ENCODE measurements at places on chromosomes 7 and 10.

GRCh38 chr10:65143723-65144122 lies 1622.5 kb downstream of the REEP3 start:
- DNase-seq, result no peak

DNA sequence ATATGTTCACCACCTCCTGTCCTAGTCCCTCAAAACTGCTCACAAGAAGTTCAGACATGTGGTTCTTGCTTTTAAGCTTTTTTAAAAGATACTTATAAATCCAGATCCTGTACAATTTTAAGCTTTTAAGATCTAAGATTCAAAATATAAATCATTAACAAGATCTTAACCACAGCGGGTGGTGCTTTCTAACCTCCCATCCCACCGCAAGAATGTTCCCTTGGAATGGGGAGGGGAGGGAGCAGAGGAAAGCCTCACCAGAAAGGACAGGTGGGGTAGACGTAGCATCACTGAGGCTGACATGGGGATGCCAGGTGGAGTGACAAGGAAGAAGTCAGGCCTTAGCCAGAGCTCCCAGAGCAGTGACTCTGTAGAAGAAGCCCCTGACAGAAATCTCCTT lies 133.5 kb downstream of the C1GALT1 start:
- no peak for DNase-seq

DNA sequence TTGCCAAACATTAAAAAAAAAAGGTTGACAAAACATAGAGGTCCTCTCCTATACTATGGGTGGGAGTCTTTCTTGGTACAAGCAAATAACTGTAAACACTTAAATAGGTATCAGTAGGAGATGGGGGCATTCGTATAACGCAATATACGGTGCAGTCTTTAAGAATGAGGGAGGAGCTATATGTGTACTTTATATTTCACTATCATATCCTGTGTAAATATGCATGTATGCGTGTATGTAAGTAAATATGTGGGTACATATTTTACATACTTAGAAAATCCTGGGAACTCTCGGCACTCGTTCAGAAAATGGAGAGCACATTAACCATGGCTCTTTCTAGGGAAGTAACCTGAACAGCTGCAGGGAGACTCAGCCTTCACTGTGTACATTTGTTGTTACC lies 82.0 kb upstream of the LRRC18 start:
- no peak for DNase-seq

DNA sequence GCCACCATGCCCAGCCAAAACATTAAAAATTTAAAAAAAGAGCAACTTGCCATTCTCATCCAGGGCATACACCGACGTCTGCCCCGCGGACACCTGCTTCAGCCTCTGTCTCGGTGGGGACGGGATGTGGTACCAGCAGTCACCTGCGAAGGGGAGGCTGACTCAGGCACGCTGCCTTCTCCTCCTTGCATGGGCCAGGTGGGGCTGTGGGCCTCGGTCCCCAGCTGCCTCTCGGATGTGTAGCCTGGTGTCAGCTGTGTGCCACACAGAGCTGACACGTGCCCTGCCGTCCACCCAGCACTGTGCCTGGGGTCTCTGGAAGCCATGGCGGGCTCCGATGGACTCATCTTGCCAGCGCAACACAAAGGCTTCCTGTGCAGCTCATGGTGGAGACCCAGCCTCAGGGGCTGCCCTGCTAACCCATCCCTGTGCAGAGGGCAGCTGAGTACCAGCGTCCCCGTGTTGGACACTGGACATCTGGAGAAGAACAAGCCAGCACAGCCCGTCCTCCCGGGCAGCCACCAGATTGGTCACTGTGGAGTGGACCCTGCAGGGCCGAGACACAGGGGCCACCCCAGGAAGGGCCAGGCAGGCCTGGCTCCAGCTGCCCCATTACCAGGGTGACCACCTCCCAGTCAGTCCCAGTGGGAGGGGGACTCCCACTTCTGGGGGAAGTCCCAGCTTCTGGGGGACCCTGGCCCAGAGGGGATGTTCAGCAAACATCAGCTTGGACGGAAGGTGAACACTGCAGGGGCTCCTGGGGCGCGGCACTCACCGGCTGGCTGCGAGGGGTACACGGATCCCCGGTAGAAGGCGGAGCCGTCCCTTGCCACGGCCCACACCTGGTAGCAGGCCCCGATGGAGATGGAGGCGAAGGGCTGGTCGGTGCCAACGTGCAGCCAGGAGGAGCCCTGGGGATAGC lies 10.6 kb downstream of the BHLHA15 start:
- no peak for DNase-seq

- no peak for DNase-seq
Observed at GRCh38 chr10:102067091-102067916, 2.2 kb downstream of the HPS6 start.

DNA sequence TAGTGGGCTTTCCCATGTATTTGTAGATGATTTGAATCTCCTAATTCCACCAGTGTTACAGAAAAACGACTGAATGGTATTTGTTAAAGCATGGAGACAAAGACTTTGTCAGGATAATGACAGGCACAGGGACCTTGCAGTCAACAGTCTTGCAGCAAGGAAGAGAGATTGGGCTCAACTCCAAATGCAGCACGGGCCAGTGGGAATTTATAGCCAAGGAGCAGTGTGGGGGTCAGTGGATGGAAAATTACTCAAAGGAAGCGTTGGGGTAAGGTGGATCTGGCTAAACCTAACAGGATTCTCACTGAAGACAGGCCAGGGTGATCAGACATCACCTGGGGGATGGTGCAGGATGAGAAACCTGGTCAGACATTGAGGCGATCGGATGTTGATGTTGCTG lies 24.3 kb downstream of the CPVL start:
- DNase-seq, result no peak

GRCh38 chr10:91411621-91412020 lies 1.5 kb downstream of the HECTD2 start:
- no peak for DNase-seq

DNA sequence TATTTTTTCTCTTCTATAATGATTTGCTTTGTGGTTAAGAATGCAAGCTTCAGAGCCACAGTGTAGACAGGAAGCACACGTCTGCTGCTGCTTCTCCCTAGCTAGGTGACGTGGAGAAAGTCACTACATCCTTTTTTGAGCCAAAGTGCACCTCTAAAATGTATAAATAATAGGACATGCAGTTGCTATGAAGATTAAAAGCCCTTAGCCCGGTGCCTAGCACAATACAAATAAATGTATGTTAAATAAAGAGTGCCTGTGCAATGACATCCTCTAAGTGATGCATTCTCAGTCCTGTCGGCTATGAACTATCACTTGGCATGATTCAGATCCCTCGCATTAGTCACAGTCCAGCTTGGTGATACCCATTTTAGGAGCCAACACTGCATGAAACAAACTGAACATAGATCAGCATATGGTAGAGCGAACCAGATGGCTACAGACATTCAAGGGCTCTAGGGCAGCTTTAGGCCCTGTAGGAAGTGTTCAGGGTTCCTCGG lies 4.8 kb upstream of the TRDMT1 start:
- peak; percentile 81 for DNase-seq

- DNase-seq, result no peak
Observed at GRCh38 chr7:54678763-54679489, 80.1 kb downstream of the SEC61G start.

GRCh38 chr10:80144067-80144695 lies 11.7 kb downstream of the PLAC9 start:
- DNase-seq, result peak; percentile 17

GRCh38 chr10:17286562-17287550 lies 58.8 kb downstream of the VIM start:
- no peak for DNase-seq

- no peak for DNase-seq
Observed at GRCh38 chr10:36256166-36256565, 614.1 kb upstream of the FZD8 start.

GRCh38 chr10:43594944-43595589 lies 11.2 kb upstream of the ZNF485 start:
- DNase-seq, result peak; percentile 53

GRCh38 chr7:90266808-90267207 lies 21.8 kb downstream of the CFAP69 start:
- no peak for DNase-seq

- DNase-seq, result no peak
Observed at GRCh38 chr7:45001826-45002225, 1.8 kb downstream of the CCM2 start.

DNA sequence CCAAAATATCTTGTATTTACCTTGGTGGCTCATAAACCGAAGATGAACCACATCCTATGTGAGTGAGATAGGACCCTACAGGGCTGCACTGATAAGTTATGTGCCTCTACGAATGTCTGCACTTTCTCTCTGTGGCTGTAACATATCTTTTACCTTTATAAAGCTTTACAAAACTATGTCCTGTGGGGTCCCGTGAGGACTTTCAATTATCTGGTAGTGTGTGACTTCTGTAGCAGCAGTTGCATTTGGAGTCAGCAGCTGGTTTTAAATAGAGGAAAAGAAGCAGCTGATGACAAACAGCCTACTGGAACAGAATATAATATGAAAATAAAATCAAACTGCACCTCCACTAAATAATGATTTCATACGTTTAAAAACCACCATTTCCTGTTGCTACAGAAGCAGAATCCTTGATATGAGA lies 222.4 kb upstream of the GNAI1 start:
- DNase-seq, result no peak

GRCh38 chr7:151304856-151305255 lies 36.8 kb upstream of the NUB1 start:
- no peak for DNase-seq

DNA sequence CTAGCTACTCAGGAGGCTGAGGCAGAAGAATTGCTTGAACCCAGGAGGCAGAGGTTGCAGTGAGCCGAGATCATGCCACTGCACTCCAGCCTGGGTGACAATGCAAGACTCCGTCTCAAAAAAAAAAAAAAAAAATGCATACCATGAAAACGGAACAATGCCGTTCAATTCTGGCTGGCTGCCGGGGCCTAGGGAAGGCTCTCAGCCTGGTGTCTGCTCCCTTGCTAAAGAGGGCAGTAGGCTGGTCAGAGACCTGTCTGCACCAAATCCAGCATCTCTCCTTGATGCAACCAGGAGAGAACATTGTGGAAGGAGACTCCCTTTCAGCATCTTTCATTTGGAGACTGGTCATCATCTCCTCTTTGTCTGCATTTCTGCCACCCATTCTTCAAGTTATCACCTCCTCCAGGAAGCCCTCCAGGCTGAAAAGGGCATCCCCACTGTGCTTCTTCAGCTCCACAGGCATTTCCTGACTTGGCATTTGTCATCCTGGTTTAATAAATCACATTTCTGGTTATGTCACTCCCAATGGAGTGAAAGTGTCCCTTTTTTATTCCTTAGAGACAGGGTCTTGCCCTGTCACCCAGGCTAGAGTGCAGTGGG lies 24.7 kb downstream of the MYL10 start:
- no peak for DNase-seq

- DNase-seq, result no peak
Observed at GRCh38 chr7:91226411-91226810, 37.8 kb upstream of the FZD1 start.

DNA sequence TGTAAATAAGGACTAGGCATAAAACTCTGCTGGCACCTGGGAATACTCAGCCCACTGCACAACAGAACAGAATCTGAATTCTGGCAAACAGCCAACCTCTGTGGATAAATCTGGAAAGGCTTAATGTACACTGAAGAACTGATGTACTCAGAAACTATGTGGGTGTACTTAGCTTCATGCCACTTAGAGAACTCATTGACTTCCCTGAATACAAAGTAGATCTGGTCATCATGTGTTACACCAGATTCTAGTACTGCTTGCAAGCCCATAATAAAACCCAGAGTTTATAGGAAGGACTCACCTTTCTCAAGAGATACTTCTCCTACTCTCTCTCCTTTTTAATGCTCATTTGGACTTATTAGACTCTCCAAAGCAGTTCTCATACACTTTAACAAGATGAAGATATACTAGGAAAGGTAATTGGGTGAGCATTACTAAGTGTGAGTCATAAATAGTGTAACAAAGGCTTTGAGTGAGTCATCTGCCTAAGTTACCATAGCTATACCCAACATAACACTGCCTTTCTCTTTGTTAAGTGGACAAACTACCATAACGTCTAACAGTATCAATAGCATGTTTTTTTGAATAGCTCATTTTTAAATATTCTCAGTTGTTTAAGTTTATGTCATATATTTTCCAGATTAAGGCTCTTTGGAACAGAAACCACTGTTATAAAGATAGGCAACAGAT lies 309.1 kb downstream of the MDFIC start:
- peak; percentile 29 for DNase-seq

GRCh38 chr10:114181971-114182370 lies 2.8 kb downstream of the TDRD1 start:
- no peak for DNase-seq

DNA sequence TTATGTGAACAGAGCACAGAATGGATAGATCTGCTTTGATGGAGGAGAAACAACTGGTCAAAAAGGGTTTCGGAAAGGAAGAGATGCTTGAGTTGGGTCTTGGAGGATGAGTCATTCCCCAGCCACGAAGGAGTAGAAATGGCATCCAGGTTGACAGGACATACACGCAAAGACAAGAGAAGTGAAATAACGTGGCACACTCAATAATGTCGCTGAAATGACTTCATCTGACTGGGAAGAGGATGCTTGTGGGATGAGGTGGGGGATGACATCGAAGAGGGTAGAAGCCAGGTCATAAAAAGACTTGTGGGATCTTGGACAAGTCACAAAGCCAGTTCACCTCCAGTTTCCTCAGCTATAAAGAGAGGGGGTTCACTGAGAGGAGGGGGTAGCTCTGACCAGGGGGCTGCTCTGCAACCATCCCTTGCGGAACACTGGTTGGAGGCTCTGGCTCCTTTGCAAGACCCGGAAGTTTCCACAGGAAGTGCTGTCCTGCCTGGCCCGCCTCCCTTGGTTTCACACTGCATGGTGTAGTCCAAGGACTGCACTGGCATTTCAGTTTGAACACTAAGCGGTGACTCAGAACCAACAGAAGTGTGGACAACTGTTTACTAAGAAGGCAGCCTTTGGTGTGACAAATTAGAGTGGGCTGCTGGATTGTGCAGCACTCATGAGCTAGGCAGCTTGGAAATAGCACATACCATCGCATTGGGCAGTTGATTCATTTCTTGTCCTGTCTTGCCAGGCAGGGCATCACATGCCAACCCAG lies 189.9 kb upstream of the ADO start:
- DNase-seq, result peak; percentile 17

DNA sequence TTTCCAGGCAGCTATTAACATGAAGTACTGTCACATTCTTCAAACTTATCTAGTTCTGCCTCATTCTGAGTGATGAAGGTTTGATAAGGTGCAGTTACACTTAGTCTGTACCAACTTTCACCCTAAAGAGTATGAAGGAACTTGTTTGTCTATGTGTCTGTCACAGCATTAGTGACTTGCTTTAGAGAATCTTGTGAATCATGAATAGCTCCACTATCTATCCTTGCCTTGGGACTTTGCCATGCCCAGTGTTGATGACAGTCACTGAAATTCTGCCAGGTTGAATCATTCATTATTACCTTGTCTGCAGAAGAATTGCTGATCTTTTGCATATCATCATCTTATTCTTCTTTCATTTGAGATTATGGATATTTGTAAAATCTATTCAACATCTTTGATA lies 50.9 kb upstream of the A1CF start:
- no peak for DNase-seq
